ENCODE measurements at places on chromosomes 7 and 10.

- DNase-seq, result no peak
Measured at GRCh38 chr7:10977113-10977512, 3.4 kb downstream of the PHF14 start.

GRCh38 chr7:74317146-74317782 is 28.1 kb downstream of the CLIP2 start:
- DNase-seq, result no peak

- no peak for DNase-seq
Measured at GRCh38 chr7:138125598-138126111, 49.4 kb downstream of the AKR1D1 start.

DNA sequence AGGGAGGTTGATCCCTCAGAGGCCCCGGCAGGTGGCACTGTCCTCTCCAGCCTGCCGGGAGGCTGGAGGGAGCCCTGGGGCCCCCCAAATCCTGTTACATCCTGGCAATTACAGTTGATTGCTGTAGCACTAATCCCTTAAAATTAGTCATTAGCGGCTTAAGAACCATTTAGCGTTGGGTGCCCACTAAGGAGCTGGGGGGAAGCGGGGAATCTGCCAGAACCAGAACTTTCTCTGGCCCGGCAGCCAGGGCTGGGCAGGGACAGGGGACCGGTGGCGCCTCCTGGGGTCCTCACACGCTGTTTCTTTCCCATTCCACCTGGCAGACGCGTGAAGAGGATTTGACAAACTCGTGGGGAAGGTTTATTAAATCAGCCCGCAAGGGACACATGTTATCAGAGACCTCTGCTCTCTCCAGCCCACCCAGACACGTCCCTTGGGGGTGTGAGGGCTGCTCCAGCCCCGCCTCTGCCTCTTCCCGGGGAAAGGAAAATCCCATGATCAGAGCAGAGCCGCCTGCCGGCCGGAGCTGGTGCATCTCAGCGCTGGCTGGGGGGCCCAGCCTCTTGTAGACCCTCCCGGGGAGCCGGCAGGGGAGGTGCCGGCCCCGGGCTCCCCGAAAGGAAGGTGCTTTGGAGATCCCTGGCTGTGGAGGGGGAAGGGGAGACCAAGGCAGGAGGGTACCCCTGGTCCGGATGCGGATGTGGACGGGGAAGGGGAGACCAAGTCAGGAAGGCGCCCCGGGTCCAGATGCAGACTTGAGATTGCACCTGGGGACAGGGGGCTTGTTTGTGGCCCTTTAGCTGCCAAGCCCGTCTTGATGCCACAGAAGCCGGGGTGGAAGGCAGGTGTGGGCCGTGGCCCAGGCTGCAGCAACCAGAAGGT is 142.7 kb downstream of the ELFN1 start:
- DNase-seq, result peak; percentile 28

DNA sequence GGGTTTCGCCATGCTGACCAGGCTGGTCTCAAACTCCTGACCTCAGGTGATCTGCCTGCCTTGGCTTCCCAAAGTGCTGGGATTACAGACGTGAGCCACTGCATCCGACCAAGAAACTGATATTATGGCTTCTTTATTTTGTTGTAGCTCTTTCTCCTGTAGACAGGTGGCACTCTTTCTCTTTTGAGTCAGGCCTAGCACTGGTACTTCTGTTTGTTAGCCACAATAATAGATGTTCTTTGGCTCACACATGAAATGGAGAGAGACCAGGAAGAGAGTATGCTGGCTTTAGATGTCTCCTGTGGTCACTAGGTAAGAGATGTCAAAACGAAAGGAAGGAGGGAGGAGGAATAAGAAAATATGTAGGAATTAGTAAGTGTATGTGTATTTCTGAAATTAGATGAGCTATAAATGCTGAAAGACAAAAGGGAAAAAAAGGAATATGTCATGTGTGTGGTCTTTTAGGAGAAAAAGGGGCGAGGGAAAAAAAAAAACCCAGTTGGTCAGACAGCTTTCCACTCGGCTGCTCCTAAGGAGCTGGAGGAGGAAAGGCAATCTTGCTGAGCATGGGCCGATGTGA is 78.7 kb downstream of the CLEC2L start:
- DNase-seq, result peak; percentile 71

DNA sequence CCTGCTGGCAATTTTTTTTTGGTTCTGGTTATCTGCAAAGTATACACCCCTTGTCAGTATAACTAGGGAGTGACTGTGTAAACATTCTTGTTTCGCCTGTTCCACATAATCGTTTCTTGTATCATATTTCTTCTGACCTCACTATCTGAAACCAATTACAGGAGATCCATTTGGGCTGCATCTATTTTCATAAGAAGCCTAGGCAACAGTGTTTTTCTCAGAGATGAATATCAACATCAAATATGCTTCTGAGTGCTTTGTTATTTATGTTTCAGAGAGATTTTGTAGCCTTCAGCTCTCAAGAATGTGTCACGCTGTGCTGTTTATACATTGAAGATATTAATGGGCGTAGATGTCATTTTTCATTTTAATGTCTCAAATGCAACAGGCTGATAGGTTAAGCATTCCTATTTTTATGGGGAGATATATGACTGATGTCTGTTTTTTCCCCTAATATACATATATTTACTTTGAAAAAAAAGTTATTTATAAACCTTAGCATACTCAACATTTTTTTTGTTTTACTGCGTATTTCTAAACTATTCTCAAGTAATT is 115.5 kb downstream of the FOXP2 start:
- no peak for DNase-seq

- DNase-seq, result no peak
Measured at GRCh38 chr10:77441353-77442166, 196.0 kb downstream of the KCNMA1 start.

GRCh38 chr10:24132741-24133140 is 76.2 kb upstream of the KIAA1217 start:
- DNase-seq, result no peak

- no peak for DNase-seq
Measured at GRCh38 chr10:48496105-48496830, 108.6 kb downstream of the ARHGAP22 start.

- no peak for DNase-seq
Measured at GRCh38 chr10:69287181-69287580, 8.9 kb downstream of the HK1 start.

GRCh38 chr10:34018129-34018528 is 683.7 kb upstream of the NRP1 start:
- DNase-seq, result no peak

DNA sequence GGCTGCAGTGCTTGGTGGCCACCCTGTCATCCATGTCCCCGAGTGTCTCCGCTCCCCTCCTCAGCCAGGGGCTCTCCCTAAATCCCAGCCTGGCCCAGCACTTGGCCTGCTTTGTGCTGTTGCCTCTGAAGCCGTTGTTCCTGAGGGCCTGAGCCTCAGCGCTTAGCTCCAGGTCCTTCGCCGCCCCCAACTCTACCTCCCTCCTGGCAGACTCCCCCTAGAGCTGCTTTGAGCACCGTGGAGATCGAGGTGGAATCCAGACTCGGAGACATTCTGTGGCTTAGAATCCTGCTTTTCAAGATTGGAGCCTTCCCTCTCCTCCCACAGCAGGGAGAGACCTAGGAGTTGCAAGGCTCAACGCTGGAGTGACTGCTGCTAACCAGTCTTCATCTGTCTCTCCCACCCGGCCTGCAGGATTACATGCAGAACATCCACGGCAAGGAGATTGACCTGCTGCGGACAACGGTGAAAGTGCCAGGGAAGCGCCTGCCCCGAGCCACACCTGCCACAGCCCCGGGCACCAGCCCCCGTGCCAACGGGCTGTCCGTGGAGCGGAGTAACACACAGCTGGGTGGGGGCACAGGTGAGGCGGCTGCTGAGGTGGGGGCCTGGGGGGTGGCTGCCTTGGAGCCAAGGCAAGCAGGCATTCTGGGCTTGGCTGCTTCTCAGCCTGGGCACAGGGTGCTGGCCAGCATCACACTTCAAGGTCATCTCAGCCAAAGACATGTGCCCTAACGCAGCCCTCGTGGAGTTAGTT is 33.3 kb downstream of the GBX1 start:
- DNase-seq, result no peak

DNA sequence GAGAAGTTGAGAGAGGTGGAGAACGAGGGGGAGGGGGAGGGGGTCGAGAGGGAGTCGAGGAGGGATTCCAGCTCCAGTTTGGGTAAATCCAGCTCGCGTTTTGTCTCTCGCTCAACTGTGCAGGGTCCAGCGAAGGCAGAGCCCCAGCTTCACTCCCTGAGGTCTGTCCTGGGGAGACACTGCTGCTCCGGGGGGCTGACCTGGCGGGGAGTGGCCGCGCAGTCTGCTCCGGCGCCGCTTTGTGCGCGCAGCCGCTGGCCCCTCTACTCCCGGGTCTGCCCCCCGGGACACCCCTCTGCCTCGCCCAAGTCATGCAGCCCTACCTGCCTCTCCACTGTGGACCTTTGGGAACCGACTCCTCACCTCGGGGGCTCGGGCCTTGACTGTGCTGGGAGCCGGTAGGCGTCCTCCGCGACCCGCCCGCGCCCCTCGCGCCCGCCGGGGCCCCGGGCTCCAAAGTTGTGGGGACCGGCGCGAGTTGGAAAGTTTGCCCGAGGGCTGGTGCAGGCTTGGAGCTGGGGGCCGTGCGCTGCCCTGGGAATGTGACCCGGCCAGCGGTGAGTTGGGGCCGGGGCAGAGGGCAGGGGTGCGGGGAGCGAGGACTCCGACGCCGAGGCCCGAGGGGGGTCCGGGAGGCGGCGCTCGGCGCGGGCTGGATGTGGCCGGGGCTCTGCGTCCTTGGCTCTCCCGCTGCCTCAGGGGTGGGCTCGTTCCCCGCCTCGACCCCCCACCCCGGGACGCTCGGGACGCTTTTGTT is at the start of gene TET1:
TSS of gene TET1 (plus strand) at position 152 of the 757 bp plus-strand sequence. CDS start 12,002 bp downstream, outside the sequence.
- DNase-seq, result peak; percentile 75

DNA sequence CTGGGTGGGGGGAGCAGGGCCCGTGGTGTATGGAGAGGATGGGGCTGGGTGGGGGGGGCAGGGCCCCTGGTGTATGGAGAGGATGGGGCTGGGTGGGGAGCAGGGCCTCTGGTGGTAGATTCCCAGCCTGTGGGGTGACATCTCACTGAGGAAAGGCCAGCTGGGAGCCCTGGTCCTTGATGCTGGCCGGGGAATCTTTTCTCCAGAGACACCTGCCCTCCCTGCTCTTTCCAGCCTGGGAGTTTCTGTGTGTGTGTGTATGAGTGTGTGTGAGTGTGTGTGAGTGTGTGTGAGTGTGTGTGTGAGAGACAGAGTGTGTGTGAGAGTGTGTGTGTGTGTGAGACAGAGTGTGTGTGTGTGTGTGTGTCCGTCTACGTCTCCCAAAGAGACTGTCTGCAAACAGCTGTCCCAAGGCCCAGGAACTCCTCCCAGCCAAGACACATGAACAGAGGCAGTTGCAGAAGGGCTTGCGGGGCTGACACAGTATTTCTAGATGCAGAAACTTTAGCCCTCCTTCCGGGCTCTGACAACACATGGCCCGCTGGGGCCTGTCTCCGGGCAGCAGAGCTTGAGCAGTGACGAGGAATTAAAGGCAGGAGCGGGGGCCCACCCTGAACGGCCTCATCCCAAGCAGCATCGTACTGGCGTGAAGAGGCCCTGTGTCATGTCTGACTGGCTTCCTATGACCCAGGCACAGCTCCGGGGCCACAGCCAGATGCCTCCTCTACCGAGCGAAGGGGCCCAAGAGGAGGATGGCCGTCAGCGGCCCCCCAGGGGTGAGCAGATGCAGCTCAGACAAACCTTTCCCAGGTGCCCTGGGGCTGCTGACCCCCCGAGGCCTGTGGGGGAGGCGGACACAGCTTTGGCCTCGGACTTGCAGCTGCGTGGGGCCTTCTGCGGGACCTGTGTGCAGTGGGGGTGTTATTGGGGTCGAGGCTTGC is 24.3 kb downstream of the FAM20C start:
- no peak for DNase-seq

GRCh38 chr10:8283166-8283905 is 228.8 kb downstream of the GATA3 start:
- DNase-seq, result no peak

DNA sequence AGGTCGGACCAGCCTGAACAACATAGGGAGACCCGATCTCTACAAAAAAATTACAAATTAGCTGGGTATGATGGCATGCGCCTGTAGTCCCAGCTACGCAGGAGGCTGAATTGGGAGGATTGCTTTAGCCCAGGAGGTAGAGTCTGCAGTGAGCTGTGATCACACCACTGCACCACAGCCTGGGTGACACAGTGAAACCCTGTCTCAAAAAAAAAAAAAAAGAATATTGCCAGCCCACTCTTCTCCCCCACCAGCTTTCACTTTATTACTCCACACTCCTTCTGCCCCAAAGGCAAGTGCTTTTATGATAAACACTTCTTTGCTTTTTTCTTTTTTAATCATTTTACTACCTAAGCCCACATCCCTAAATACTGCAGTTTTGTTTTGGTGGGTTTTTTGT is 14.8 kb downstream of the RAB19 start:
- no peak for DNase-seq

DNA sequence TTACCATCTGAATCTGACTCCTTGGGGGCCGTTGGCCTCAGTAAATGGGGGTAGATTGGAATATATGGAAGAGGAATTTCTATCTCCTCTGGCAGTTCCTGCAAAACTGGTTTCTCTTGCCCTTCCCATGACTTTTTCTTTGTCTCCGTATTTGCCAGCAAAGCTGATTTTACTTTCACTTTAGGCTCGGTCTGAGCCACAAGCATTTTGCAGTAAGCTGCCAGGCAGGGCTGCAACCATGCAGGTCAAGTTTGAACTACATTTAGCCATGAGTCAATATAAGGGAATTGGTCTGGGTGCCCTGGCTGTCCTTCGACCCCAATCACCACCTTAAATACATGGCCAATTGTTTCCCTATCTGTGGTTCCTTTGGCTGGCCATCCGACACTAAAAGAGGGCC is 104.3 kb downstream of the TRIM24 start:
- DNase-seq, result no peak

GRCh38 chr10:129926066-129927055 is 37.7 kb downstream of the EBF3 start:
- DNase-seq, result no peak

GRCh38 chr7:121748546-121748945 is 124.4 kb upstream of the PTPRZ1 start:
- no peak for DNase-seq

- no peak for DNase-seq
Measured at GRCh38 chr10:87715552-87716347, 56.1 kb downstream of the PAPSS2 start.

GRCh38 chr7:45885264-45885882 is 2.9 kb upstream of the IGFBP1 start:
- peak; percentile 39 for DNase-seq

DNA sequence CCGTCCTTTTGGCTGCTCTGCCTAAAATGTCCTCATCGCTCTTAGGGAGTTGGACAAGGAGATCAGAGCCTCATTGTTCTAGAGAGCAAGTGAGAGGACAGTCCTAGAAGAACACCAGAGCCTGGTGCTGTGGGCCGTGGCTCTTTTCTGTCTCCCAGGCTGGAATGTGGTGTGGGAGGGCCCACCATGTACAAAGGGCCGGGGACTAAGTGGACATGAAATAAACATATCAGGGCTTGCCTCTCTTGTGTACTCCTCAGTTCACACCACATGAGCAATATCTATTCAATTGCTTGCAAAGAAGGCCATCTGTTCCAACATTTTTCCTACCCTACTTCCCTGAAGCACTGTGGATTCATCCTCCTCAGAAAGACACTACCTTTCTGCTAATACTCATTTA is 510.4 kb downstream of the SUGCT start:
- no peak for DNase-seq
